ENCODE measurements at places on chromosomes 4 and X.

GRCh38 chrX:56788229-56788628, 59.2 kb downstream of the NBDY start:
- DNase-seq, result no peak

- DNase-seq, result no peak
These were observed 559 bp downstream of the SLC9A7 start for GRCh38 chrX:46758163-46758955.

DNA sequence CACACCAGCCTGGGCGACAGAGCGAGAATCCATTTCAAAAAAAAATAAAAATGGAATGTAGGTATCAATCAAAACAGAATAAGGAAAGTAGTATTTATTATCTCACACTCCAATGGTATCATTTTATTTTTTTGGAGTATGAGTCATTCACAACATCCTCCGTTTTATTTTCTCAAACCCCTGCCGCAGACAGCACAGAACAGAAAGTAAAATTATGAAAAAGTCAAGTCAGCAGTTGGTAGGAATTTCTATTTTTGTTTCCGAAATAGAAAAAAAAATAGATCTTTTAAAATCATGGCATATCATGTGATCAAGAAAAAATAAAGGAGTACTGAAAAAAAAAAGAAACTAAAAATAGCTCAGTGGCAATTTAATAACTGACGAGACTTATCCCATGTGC, 490.7 kb upstream of the TENM3 start:
- DNase-seq, result no peak

DNA sequence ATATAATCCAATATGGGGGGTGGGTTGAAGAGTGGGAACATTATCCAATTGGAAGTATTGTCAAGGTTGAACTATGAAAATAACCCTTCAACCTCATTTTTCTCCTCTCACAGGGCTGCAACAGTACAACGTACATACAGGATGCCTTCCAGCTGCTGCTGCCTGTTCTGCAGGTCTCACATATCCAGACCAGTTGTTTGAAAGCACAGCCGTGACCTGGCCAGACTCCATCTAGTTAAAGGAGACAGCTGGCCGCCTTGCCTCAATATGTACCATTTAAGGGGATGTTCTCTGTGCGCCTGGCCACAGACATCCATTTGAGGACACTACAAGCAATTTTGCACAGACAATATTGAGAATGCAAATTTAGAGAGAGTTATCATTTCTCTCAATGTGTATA, 75.7 kb downstream of the FAM114A1 start:
- no peak for DNase-seq

DNA sequence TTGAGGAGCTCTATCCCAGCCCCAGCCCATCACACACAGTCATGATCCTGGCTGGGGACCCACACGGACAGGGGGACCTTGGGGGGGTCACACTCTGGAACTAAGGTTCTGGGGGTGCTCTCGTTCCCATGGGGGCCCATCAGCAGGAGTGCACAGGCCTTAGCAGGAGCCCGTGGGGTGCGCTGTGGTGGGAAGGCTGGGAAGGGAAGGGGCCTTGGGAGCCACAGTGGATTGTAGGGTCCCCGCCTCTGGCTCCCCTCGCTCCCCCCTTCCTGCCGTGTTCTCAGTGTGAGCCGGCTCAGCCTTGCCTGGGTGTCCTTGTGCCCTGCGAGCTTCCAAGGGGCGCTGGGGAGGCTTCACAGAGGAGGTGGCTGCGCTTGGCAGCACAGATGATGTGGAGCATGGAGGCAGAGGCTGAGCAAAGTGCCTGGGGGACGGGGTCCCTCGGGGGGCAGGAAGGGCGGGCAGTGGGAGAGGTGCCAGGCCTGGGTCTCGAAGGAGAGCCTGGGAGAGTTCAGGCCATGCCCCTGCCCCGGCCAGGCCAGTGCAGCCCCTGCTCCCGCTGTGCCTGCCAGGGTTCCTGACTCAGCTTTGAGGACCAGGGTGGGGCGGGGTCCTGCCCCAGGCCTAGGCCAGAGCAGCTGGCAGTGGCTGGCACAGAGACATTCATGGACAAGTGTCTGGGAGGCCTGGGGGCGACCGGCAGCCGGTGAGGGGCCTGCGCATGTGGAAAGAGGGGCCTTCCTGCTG, 5.5 kb upstream of the HGFAC start:
- no peak for DNase-seq

GRCh38 chrX:109958266-109958665, 44.6 kb upstream of the TMEM164 start:
- no peak for DNase-seq

DNA sequence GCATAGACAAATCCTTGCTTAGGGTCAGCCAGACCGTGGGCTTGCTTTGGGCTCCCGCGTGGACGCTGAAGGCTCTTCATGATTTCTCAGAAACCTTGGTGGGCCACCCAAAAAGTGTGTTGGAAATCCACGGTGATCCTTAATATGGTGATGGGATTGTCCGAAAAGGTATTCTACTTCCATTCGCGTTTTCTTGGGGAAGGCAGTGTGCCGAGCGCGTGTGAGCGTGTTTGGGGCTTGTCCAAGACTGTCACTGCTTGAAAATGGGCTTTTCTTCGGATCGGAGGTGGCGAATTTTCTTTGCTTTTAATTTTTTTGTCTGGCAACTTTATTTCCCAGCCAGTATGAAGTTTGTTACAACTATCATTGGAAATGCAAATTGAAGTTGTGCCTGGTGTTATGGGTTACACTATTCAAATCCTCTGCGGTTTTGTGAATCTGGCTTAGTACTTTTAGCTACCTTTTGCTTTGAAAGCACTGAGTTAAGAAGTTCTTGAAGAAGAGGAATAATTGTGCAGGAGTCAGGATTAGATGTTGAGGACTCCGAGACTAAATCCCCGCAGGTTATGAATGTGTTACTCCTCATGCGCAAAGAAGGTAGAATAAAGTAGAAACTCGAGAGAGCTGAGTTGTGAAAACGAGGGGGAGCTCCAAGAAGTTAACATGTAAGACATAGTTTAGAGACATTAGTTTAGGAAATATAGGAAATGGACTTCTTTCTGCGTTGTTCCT, 3.2 kb downstream of the SPRY1 start:
- no peak for DNase-seq

DNA sequence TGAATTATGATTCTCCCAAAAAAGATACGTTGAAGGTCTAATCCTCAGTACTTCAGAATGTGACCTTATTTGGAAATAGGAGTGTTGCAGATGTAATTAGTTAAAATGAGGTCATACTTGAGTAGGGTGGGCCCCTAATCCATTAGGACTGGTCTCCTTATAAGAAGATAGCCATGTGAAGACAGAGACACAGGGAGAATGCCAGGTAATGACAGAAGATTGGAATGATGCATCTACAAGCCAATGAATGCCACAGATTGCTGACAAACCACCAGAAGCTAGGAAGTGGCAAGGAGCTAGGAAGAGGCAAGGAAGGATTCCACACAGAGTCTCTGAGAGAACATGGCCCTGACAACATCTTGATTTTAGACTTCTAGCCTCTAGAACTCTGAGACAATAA, 7.4 kb upstream of the RPS6KA3 start:
- DNase-seq, result no peak

GRCh38 chr4:89324671-89325070, 17.1 kb upstream of the GPRIN3 start:
- no peak for DNase-seq

DNA sequence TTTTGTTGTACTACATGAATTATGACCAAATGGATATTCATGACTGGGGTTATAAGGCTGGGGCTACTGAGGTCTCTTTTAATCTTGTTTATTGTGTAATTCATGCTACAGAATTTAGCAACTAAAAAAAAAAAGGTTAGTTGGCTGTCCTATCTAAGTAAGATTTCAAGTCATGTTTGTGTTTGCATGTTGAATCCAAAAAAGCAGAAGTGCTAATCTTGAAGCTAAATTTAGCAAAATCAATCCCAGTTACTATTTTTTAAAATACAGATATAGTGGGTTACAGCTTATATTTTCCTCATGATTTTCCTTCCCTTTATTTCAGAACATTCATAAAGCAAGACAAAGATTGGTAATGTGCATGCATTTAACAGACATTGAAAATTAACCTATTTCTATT, 19.4 kb downstream of the MTMR1 start:
- no peak for DNase-seq

GRCh38 chr4:119087121-119087520, 48.5 kb upstream of the MYOZ2 start:
- DNase-seq, result no peak

- no peak for DNase-seq
These were observed 26.2 kb upstream of the GPR78 start for GRCh38 chr4:8553991-8554405.

- DNase-seq, result no peak
These were observed 212.7 kb upstream of the TAPT1 start for GRCh38 chr4:16438986-16439385.

GRCh38 chr4:53120778-53121177, 245.1 kb downstream of the SCFD2 start:
- DNase-seq, result no peak

DNA sequence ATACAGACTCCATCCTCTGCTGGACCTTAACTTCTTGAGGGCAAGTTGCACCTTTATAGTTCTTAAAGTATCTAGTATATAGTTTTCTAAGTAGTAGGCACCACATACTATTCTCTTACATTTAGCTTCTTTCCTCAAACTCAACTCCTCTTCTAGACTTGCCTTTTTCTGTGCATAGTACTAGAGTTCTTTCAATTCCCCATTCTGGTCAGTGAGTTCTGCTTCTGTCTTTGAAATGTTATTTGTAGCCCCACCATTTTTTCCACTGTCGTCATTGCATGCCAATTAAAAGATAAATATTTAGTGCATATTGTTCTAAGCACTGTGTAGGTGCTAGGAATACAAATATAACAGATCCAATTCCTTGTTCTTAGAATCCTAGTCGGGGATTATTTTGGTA, 31.6 kb downstream of the CDKL5 start:
- DNase-seq, result no peak

- peak; percentile 51 for DNase-seq
These were observed 390.7 kb downstream of the MAPK10 start for GRCh38 chr4:85968945-85969819.

- DNase-seq, result no peak
These were observed 54.2 kb downstream of the RPS3A start for GRCh38 chr4:151153585-151153984.

DNA sequence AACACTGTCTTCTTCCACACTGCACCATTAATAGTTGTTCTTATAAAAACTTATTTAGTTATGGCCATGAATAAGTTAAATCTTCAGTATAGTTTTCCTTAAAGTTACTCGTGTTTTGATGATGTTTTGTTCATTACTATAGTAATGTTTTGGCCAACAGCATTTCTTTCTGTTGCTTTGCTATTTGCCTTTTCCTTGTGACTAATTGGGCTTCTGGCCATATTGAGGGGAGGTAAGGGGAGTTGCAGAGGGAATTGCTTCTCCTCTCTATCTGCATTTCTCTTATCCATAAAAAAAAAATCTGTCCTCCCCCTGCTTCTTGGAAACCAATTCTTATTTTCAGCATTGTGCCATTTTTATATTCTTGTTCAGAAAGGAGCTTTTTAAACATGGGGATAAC, 42.7 kb upstream of the ZCCHC12 start:
- DNase-seq, result no peak

GRCh38 chrX:71252221-71252620, 1.7 kb downstream of the ZMYM3 start:
- DNase-seq, result no peak

GRCh38 chrX:72095370-72095769, 36.3 kb downstream of the RTL5 start:
- no peak for DNase-seq

DNA sequence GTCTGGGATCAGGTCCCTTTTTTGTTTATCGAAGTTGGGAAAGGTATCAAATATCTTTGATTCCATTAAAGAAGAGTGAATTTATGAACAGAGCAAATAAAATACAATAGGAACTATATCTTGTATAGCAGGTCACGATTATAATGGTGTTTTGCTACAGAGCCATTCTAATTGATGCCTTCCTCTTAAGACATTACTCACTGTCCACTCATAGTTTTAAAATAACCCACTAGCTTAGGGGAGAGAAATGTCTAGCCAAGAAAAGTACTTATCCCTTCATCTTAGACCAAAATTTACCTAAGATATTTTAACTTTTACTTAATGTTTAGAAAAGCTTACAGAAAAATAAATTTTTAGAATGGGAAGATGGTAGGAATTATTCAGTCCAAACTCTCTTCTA, 112.0 kb upstream of the PABPC4L start:
- no peak for DNase-seq
